ENCODE measurements at places on chromosomes 12 and 14.
A peak's percentile ranks its signal among the peaks of the same experiment; 100 is the strongest.

- no peak for DNase-seq
Measured at GRCh38 chr12:23750923-23751322, 198.5 kb downstream of the SOX5 start.

GRCh38 chr12:17296882-17297281 is 690.9 kb upstream of the LMO3 start:
- DNase-seq, result no peak

DNA sequence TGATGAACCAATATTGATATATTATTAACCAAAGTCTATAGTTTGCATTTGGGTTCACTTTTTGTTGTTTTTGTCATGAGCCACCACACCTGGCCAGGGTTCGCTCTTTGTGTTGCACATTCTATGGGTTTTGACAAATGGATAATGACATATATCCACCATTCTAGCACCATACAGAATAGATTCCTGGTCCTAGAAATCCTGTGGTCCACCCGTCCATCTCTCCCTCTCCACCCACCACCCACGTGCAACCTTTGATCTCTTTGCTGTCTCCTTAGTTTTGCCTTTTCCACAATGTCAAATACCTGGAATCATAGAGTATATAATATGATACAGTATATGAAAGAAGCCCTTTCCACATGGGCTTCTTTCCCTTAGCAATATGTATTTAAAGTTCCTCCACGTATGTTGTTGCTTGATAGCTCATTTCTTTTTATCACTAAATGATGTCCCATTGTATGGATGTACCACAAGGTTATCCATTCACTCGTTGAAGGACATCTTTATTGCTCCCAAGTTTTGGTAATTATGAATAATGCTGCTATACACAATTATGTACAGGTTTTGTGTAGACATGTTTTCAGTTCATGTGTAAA is 7.4 kb downstream of the RPL6 start:
- DNase-seq, result no peak

DNA sequence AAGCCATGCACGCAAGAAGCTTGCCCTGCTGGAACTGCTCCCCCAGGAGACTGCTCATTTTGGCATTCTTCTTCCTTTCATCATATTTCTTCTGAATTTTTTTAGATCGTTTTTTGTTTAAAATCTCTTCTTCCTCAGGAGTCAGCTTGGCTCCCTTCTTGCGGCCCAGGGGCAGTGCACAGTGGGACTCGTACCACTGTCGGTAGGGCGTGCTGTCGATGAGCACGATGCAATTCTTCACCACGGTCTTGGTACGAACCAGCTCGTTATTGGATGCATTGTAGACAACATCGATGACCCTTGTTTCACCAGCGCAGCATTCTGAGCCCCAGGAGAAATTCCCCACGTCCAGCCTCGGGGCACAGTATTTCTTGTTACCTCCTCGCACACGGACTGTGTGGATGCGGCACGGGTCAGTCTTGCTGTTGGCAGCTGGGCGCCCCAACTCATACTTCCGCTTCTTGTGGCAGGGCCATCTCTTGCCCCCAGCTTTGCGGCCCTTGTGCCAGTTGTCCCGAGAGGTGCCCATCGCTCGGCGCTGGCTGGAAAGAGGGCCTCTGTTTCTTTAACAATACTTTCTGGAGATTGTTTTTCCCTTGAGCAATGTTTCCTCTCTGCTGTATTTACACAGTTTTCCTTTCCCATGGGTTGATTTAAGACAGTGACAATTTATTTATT is 452.4 kb downstream of the TMEM121 start:
- DNase-seq, result no peak

DNA sequence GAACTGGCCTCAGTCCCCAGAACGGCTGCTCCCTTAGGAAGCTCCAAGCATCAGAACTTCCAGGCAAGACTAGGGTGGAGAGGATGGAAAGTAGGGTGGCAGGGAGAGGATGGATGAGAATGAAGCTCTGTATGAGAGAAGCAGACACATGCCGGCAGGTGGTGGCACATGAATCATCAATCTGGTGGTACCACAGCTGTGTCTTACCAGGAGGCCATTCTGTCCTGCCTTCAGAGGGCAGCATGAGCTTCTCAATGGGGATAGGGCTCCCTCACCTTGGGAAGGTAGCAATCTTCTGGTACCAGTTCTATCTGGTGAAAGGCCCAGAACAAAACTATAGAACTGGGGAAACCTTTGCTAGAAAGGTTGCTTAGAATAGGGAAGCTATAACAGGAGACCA is 55.4 kb upstream of the PYGL start:
- DNase-seq, result no peak

DNA sequence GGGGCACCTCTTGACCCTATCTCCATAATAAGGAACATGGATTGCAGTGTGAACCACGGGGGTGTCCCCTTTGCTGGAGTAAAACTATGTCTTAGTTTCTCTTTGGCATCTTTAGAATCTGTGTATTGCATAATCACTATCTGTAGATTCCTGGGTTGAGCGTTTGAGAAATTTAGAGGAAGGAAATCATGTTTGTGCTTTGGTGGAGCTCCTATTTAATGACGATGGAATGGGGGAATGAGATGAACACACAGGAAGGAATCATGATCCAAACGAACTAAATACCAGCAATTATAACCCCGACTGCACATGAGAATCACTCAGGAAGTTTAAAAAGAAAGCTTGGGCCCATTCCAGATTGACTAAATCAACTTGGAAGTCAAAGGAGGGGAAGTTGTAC is 1.3 kb upstream of the MYG1 start:
- no peak for DNase-seq

DNA sequence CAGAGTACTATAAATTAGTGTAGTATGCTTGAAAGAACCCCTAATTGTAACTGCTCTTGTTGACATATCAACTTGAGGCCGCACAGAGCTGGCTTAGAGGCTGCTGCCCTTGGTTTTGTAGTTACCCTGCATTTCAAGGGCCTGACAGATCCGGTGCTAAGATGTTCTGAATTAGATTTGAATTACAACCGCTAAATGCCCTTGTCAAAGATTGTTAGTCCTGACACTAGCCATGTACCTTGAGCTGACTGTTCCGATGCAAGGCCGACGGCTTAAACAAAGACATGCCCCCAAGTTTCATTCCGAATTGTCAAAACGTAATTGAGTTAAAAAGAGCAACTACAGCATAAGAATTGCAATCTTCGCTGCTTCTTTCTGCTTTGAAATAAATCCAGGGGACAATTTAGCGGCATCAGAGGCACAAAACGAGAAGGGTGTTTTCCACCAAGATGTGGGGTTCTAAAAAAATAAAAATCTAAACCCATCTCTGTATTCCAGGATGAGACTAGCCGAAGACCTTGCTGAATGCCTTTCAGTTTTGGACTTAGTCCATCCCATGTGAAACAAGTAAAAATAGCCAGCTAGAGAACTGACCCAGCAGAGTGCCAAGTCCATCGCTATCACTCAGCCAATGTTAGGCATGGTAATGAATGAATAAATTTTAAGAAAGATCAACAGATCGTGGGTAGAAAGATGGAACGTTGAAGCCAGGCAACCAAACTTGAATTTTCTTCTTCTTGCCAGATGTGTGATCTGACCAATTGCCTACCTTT is 148.7 kb downstream of the DICER1 start:
- DNase-seq, result peak; percentile 58

DNA sequence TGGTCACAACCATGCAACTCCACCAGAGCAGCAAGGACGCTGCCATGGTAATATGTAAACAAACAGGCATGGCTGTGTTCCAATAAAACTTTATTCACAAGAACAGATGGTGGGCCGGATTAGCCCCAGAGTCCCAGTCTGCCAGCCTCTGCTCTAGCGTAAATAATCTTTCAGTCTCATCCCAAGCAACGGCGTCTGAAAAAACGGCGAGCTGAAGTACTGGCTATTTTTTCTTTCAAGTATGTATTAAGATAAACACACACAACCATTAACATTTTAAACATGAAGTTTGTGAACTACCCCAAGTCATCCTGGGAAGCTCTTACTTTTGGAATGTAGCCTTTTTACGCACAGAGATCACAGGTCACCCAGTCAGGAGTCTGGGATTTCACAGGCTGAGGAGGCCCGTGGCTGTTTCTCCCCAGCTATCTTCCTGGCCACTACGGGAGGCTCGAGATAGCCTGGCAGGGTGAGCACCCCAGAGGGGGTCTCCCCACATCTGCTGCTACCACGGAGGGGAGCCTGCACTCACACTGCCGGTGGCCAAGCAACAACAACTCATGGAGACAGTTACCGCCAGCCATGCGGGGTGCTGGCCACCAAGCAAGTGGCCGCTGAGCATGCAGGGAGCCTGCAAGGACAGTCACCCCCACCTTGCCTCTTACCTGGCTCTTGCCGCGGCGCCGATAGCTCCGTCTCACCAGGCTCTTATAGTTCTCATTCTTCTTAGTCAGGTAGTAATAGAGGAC is 124.6 kb downstream of the RFLNA start:
- no peak for DNase-seq

- no peak for DNase-seq
Measured at GRCh38 chr12:96047229-96048211, 12.1 kb upstream of the LTA4H start.

GRCh38 chr14:24425704-24426103 is 3.8 kb downstream of the CBLN3 start:
- DNase-seq, result no peak

DNA sequence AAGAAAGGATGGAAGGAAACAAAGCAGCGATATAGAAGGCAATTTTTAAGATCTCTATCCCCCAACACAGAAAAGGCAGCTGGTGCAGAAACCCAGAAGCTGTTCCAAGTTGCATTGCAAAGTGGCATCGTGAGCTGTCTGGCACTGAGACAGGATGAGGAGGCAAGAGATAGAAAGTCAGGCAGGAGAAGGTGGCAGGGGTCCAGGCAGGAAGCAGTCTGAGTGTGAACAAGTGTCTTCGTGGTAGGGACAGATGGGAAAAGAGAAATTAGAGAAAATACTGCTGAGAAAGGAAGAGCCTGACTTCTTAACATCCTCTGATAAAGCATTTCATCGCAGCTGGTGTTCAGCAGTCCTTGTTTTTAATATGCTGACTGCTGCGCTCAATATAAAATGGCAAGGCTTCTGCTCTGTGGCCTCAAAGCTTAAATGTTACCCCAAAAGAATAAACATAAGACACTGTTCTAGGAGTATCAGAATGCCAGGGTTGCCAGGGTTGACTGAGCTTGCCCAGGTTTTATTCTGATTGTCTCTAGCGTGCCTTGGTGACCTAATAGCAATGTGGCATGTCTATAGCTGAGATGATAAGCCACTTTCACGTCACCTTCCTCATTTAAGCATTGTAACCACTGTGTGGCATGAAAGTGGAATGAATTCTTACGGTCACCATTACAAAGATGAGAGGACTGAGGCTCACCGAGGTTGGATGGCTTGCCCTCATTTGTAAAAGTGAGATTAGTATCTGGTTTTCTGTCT is 397.6 kb downstream of the NUAK1 start:
- DNase-seq, result peak; percentile 9

- DNase-seq, result no peak
Measured at GRCh38 chr12:117972301-117972700, 3.5 kb upstream of the KSR2 start.

- DNase-seq, result no peak
Measured at GRCh38 chr12:76310110-76310509, 38.1 kb downstream of the BBS10 start.

DNA sequence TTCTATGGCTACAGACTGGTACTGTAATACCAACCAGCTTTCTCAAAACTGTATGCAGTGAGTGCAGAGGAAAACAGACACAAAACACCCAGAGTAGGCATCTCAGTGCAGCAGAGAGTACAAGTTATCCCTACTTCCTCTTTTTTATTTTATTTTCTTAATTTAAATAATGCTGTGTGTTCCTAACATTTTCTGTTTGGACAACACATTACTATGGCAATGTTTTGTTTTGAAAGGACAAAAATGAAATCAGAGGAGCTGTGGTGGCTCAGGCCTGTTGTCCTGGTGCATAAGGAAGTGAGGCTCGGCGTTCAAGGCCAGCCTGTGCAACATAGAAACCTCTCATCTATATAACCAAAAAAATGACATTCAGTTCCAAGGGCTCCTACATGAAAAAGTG is 33.7 kb upstream of the SELPLG start:
- DNase-seq, result no peak

- DNase-seq, result no peak
Measured at GRCh38 chr12:126107659-126108058, 1042.4 kb downstream of the AACS start.

DNA sequence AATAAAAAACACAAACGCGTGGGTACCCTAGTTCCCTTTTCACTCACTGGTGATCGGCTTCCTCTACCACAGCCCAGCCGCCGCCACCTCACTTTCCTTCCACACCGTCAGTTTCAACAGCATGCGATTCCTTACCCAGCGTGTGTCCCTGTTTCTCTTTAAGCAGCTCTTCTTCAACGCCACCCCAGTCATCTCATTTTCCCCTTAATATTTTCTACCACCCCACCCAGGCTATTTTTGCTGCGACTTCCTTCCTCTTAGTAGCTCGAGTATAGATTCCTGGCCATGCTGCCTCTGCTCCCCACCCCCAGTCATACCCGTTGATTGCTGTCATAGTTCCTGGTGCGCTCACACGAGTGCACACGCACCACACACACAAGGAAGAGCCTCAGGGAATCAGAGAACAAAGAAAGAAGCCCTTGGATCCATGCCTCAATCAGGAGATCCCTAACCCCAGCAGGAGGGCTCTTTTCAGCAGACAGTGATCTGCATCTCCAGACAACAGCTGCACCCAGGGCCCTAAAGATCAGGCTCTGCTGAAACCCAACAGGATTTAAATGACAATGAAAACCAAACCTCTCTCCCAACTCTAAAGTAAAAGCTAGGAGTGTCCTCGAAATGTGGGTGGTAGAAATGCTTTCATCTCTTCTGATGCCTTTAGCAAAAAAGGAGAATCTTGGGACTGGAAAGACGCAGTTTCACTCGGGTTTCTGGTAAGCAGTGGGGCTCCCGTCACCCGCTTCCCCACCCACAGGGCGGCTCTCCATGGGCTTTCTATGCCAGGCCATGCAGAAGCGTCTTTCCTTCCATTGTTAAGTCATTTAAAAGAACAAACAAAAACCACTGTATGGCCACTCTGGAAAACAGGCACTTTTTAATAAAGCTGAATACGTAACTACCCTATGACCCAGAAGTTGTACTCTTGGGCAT is 23.8 kb downstream of the VPS37B start:
- peak; percentile 68 for DNase-seq

DNA sequence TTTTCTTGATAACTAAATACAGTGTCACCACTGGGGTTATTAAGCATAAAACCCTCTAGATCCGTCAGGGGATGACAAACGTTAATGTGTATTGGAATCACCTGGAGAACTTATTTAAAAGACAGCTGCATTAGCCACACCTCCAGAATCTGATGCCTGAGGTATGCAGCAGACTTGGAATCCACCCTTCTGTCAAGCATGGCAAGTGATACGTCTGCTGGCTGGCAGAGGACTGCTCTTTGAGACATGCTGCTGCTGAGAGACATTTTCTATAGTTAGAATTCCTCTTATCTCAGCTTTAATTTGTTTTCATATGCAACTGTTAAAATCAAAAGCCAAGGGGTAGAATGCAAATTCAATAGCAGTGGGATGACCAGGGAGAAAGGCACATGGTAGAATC is 496.3 kb downstream of the NELL2 start:
- no peak for DNase-seq

- no peak for DNase-seq
Measured at GRCh38 chr14:100536721-100537445, 50.3 kb downstream of the BEGAIN start.
